Prostate gland (tissue), 2 donors: ENCODE measurements at places on chromosomes 5 and 9.

DNA sequence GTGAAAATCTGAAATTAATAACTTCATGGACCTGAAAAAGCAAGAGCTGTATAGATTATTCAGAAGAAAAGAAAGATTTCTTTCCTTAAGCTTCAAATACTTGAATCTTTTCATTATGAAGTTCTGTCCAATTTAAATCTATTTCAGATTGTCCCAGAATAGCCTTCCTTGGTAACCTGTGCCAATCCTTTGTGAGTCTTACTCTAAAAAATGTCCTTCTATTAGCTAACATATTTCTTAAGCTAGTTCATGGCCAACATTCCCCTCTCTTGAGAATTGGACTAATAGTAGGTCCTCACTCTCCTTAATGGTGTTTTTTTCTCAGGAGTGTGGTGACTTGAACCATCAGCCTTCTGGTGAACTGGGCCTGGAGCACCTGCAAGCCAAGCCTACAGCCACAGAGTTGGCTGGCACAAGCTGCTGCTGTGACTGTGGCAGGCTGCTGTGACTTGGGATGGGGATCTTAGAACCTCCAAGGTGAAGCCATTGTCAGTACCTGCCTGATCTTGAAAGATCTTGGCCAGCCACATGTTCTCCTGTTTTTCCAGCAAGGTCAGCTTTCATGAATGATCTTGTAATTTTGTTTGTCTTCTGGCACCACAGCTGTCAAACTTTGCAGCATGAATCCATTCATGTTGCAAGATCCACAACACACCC is 262.6 kb upstream of the MAP3K1 start:
- DNase-seq: peak; percentile 15
- H3K27ac ChIP-seq: no peak overlapping the region
- H3K4me1 ChIP-seq: no peaks in the 10 kb centered on the region
- H3K4me3 ChIP-seq: no peak overlapping the region

- H3K27me3 ChIP-seq: no peaks in the 10 kb centered on the region
- H3K4me1 ChIP-seq: no peaks in the 10 kb centered on the region
- H3K4me3 ChIP-seq: no peak overlapping the region
- DNase-seq: no peak
Observed at GRCh38 chr5:10123254-10123989, 126.3 kb downstream of the ATPSCKMT start.

- no peaks in the 10 kb centered on the region for H3K27me3 ChIP-seq
- no peak overlapping the region for H3K27ac ChIP-seq
- no peak overlapping the region for H3K4me3 ChIP-seq
- DNase-seq: no peak
- H3K36me3 ChIP-seq: no peaks in the 10 kb centered on the region
Observed at GRCh38 chr9:135123126-135123772, 35.8 kb downstream of the OLFM1 start.

GRCh38 chr5:38258042-38258318 is 379 bp upstream of the EGFLAM start:
- no peak for DNase-seq
- H3K27ac ChIP-seq: peak overlapping the region; percentile 21
- H3K4me1 ChIP-seq: peaks cover 5% of the 10 kb centered on the region
- no peaks in the 10 kb centered on the region for H3K36me3 ChIP-seq
- H3K27me3 ChIP-seq: no peaks in the 10 kb centered on the region

- peaks cover 22% of the 10 kb centered on the region for H3K36me3 ChIP-seq
- no peaks in the 10 kb centered on the region for H3K27me3 ChIP-seq
- H3K4me1 ChIP-seq: peaks cover 9% of the 10 kb centered on the region
- H3K4me3 ChIP-seq: no peak overlapping the region
- DNase-seq: peak; percentile 60
Observed at GRCh38 chr5:179801304-179802206, 5.1 kb downstream of the MGAT4B start.

- no peak overlapping the region for H3K27ac ChIP-seq
- H3K4me3 ChIP-seq: no peak overlapping the region
- H3K27me3 ChIP-seq: no peaks in the 10 kb centered on the region
- H3K36me3 ChIP-seq: no peaks in the 10 kb centered on the region
- H3K4me1 ChIP-seq: no peaks in the 10 kb centered on the region
- DNase-seq: no peak
Observed at GRCh38 chr9:105342147-105342505, 97.7 kb downstream of the SLC44A1 start.
